HCT116 (cell line): ENCODE measurements at places on chromosomes 4 and X. TPM values are rescaled to one million over a fixed set of nuclear protein-coding genes. Genes with fewer than 3 reads are reported as not detected.

DNA sequence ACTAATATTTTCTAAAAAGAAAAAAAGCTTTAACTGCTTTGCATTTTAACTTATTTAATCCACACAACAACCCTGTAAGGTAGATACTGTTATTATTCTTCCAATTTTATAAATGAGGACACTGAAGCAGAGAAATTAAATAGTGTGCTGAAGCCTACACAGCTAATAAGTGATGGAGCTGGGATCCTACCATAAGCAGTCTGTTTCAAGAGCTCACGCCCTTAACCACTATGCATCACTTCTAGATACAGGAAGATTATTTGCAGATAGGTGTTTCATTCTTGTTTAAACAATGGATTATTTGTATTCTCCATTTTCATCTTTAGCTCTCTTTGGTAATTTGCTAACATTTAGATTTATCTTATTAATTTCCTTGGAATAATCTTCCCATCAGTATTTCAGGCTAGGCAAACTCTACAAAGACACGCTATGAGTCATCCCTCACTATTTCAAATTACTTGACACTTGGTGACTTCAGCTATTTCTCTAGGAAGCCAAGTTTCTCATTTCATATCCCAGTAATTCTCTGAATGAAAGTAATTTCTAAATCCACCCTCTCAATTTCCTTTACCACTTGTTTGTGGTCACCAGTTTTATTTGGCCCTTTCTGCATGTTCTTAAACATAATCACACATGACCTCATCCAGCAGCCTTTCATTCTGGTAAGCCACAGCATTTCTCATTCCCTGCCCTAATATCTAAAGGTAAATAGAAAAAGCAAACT lies 67.3 kb downstream of the ASB9 start:
- no peaks in the 10 kb centered on the region for H3K27me3 ChIP-seq
- H3K27ac ChIP-seq, result no peak overlapping the region
- DNase-seq, result no peak
- no peaks in the 10 kb centered on the region for H3K4me1 ChIP-seq
- H3K36me3 ChIP-seq, result no peaks in the 10 kb centered on the region

Gene TMEM156
- total RNA-seq, result 0.22 TPM

DNA sequence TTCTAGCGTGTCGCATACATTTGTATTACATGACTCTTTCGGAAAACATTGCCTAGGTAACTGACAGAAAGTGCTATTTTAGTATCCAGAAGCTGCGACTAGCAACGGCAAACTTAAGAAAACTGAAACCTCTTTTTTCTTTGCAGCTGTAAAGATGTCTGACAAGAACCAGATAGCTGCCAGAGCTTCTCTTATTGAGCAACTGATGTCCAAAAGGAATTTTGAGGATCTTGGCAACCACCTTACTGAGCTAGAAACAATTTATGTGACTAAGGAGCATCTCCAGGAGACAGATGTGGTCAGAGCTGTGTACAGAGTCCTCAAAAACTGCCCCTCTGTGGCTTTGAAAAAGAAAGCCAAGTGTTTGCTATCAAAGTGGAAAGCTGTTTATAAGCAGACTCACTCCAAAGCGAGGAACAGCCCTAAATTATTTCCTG lies 9.4 kb downstream of the TCEANC start:
- H3K4me1 ChIP-seq, result peaks cover 4% of the 10 kb centered on the region; the same call in 1 of the 2 replicates
- H3K4me3 ChIP-seq, result no peak overlapping the region
- no peak for DNase-seq
- no peaks in the 10 kb centered on the region for H3K36me3 ChIP-seq

GRCh38 chrX:149630681-149631233 lies 835 bp downstream of the TMEM185A start:
- peaks cover 14% of the 10 kb centered on the region; the same call in 1 of the 2 replicates for H3K4me1 ChIP-seq
- no peaks in the 10 kb centered on the region for H3K27me3 ChIP-seq
- H3K36me3 ChIP-seq, result no peaks in the 10 kb centered on the region
- DNase-seq, result no peak
- H3K27ac ChIP-seq, result peak overlapping the region; percentile 48; the same call in 1 of the 2 replicates
- peak overlapping the region; percentile 67 for H3K4me3 ChIP-seq

Gene FAAH2
- 6.1 TPM for total RNA-seq

- DNase-seq, result no peak
- H3K4me3 ChIP-seq, result no peak overlapping the region
- no peak overlapping the region for H3K27ac ChIP-seq
- H3K27me3 ChIP-seq, result no peaks in the 10 kb centered on the region
- H3K4me1 ChIP-seq, result no peaks in the 10 kb centered on the region
Observed at GRCh38 chr4:83267830-83268475, 16.6 kb downstream of the COQ2 start.

Gene VSIG1
- total RNA-seq, result 0.07 TPM

Gene CSAG2
- total RNA-seq, result not detected

DNA sequence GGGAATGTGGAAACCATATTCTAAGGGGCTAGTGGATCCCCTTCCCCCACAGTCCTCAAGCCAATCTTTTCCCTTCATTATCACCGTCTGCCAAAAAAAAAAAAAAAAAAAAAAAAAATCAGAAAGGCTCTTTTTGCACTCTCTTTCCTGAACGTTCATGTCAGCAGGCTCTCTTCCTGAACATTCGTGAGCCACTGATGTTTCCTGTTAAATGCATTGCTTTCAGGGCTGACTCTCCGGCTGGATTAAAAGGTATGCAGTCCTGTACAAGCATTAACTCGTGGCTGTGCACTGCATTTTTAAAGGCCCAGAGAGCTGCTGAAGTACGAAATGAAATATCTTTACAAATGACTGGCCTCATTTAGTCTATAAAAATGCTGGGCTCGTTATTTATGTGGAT lies 34.0 kb upstream of the TSPAN5 start:
- no peak overlapping the region for H3K4me3 ChIP-seq
- H3K36me3 ChIP-seq, result no peaks in the 10 kb centered on the region
- H3K4me1 ChIP-seq, result peaks cover 24% of the 10 kb centered on the region
- H3K27ac ChIP-seq, result no peak overlapping the region

DNA sequence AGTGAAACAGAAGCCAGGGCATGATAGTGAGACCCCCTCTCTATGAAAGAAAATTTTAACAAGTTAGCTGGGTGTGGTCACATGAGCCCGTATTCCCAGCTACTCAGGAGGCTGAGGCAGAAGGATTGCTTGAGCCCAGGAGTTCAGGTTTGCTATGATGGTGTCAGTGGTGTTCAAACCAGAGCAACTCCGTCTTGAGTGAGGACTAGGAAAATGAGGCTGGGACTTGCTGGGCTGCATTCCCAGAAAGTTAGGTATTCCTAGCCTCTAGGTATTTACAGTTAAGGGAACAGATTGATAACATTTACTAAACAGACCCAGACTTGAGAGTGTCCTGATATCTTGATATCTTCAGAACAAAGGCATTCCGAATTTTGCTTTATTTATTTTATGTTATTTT lies 37.0 kb upstream of the NOCT start:
- H3K27me3 ChIP-seq, result no peaks in the 10 kb centered on the region
- peaks cover 19% of the 10 kb centered on the region for H3K4me1 ChIP-seq
- H3K4me3 ChIP-seq, result no peak overlapping the region
- no peak overlapping the region for H3K27ac ChIP-seq
- no peaks in the 10 kb centered on the region for H3K36me3 ChIP-seq

GRCh38 chr4:11042760-11043159 lies 358.2 kb upstream of the CLNK start:
- H3K4me3 ChIP-seq, result no peak overlapping the region
- no peaks in the 10 kb centered on the region for H3K27me3 ChIP-seq
- no peaks in the 10 kb centered on the region for H3K36me3 ChIP-seq
- no peak overlapping the region for H3K27ac ChIP-seq
- DNase-seq, result no peak

Gene CLCN5
- 6.1 TPM for total RNA-seq

- no peaks in the 10 kb centered on the region for H3K27me3 ChIP-seq
- no peak overlapping the region for H3K27ac ChIP-seq
- H3K4me1 ChIP-seq, result no peaks in the 10 kb centered on the region
- no peaks in the 10 kb centered on the region for H3K36me3 ChIP-seq
- no peak overlapping the region for H3K4me3 ChIP-seq
Observed at GRCh38 chrX:115606861-115607260, 45.9 kb downstream of the PLS3 start.

Gene PAGE4
- total RNA-seq, result not detected
